Activated CD4-positive, alpha-beta memory T cell treated with anti-CD3 and anti-CD28 coated beads for 36 hours (primary cell): ENCODE measurements at places on chromosomes 12 and 14. TPM values are rescaled to one million over a fixed set of nuclear protein-coding genes. Genes with fewer than 3 reads are reported as not detected.

DNA sequence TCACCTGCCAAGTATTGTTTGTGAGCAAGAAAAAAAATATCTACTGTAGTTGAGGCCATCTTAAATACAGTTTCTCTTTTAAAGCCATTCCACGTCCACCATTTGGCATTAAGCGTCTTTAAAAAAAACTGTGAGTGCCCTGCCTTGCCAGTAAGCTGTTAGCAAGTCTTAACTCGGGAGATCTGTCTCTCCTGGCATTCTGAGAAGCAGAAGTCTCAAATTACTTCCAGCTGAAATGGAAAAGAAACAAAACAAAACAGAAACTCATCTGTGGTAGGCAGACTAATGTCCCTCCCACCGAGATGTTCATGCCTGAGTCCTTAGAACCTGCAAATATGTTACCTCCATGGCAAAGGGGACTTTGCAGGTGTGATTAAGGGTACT is 126.2 kb downstream of the CRADD start:
- DNase-seq: no peak
- no peak overlapping the region for H3K27ac ChIP-seq
- H3K27me3 ChIP-seq: no peaks in the 10 kb centered on the region
- peaks cover 5% of the 10 kb centered on the region for H3K36me3 ChIP-seq
- H3K4me1 ChIP-seq: peaks cover 44% of the 10 kb centered on the region

- H3K4me1 ChIP-seq: peaks cover 67% of the 10 kb centered on the region
- H3K4me3 ChIP-seq: no peak overlapping the region
- no peaks in the 10 kb centered on the region for H3K27me3 ChIP-seq
Measured at GRCh38 chr14:71005076-71005475, 97.8 kb downstream of the PCNX1 start.

DNA sequence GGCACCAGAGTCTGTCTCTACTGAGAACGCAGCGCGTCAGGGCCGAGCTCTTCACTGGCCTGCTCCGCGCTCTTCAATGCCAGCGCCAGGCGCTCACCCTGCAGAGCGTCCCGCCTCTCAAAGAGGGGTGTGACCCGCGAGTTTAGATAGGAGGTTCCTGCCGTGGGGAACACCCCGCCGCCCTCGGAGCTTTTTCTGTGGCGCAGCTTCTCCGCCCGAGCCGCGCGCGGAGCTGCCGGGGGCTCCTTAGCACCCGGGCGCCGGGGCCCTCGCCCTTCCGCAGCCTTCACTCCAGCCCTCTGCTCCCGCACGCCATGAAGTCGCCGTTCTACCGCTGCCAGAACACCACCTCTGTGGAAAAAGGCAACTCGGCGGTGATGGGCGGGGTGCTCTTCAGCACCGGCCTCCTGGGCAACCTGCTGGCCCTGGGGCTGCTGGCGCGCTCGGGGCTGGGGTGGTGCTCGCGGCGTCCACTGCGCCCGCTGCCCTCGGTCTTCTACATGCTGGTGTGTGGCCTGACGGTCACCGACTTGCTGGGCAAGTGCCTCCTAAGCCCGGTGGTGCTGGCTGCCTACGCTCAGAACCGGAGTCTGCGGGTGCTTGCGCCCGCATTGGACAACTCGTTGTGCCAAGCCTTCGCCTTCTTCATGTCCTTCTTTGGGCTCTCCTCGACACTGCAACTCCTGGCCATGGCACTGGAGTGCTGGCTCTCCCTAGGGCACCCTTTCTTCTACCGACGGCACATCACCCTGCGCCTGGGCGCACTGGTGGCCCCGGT is at the start of gene PTGDR:
Gene PTGDR (plus strand): TSS at position 198 of the 778 bp plus-strand sequence. CDS start 117 bp downstream, at position 315.
- H3K36me3 ChIP-seq: no peaks in the 10 kb centered on the region
- peak; percentile 43 for DNase-seq
- peak within 1 kb of the TSS; percentile 80 for H3K4me3 ChIP-seq
- H3K27me3 ChIP-seq: peaks cover 27% of the 10 kb centered on the region
- peaks cover 42% of the 10 kb centered on the region for H3K4me1 ChIP-seq
- H3K27ac ChIP-seq: no peak within 1 kb of the TSS

GRCh38 chr12:109460538-109460937 is 16.6 kb downstream of the KCTD10 start:
- H3K27me3 ChIP-seq: no peaks in the 10 kb centered on the region
- H3K4me1 ChIP-seq: peaks cover 36% of the 10 kb centered on the region
- H3K4me3 ChIP-seq: no peak overlapping the region
- peaks cover 14% of the 10 kb centered on the region for H3K36me3 ChIP-seq

Gene BLTP3B
- total RNA-seq: 53.1 TPM

Gene MUCL1
- total RNA-seq: not detected

DNA sequence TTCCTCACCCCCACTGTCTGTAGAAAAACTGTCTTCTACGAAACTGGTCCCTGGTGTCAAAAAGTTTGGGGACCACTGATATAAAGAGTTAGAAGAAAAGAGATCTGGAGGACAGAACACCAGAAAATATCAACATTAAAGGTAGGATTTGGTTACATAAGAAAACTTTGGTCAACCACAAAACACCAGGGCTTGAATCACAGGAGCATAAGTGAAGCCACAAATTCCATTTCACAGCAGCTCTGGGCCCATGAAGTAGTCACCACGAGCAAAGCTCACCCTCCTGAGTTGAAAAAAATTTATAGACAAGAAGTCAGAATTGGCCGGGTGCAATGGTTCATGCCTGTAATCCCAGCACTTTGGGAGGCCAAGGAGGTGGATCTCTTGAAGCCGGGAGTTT is 19.4 kb downstream of the RALGAPA1 start:
- DNase-seq: peak; percentile 29
- H3K27me3 ChIP-seq: no peaks in the 10 kb centered on the region
- H3K4me3 ChIP-seq: no peak overlapping the region
- peaks cover 37% of the 10 kb centered on the region for H3K4me1 ChIP-seq

- no peaks in the 10 kb centered on the region for H3K27me3 ChIP-seq
- H3K36me3 ChIP-seq: no peaks in the 10 kb centered on the region
- no peaks in the 10 kb centered on the region for H3K4me1 ChIP-seq
- no peak for DNase-seq
- no peak overlapping the region for H3K27ac ChIP-seq
Measured at GRCh38 chr12:87086118-87086891, 830.1 kb upstream of the MGAT4C start.

Gene ADGRD1
- 1.0 TPM for total RNA-seq

- H3K27me3 ChIP-seq: peaks cover 10% of the 10 kb centered on the region
- no peak within 1 kb of the TSS for H3K27ac ChIP-seq
- H3K4me1 ChIP-seq: peaks cover 17% of the 10 kb centered on the region
- no peaks in the 10 kb centered on the region for H3K36me3 ChIP-seq
Measured at GRCh38 chr12:53751336-53752191, at the start of gene CISTR. Gene CISTR (minus strand): TSS chr12:53751979.

DNA sequence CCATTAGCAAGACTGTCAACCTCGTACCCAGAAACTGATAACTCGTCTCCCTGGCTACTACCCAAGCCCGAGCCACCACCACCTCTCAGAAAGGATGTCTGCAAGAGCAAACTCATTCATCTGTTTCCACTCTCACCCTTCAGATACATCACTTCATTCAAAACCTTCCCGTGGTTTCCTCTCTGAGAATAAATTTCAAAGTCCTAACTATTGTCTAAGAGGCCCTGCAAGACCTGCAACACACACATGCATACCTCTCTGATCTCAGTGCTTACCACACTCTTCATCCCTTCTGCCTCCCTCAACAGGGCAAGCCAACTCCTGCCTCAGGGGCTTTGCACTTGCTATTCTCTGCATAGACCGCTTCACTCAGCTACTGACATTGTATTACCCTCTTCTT is 40.6 kb downstream of the PPP1R13B start:
- H3K4me1 ChIP-seq: peaks cover 14% of the 10 kb centered on the region
- no peaks in the 10 kb centered on the region for H3K27me3 ChIP-seq
- H3K27ac ChIP-seq: no peak overlapping the region
- DNase-seq: peak; percentile 22

Gene FGF23
- not detected for total RNA-seq

GRCh38 chr12:122437656-122438121 is 15.2 kb upstream of the CLIP1 start:
- no peak for DNase-seq
- H3K27ac ChIP-seq: no peak overlapping the region
- H3K27me3 ChIP-seq: no peaks in the 10 kb centered on the region
- H3K4me3 ChIP-seq: no peak overlapping the region
- no peaks in the 10 kb centered on the region for H3K36me3 ChIP-seq

GRCh38 chr12:30286345-30286926 is 409.2 kb downstream of the IPO8 start:
- no peak for DNase-seq
- H3K27ac ChIP-seq: no peak overlapping the region
- no peaks in the 10 kb centered on the region for H3K36me3 ChIP-seq
- H3K4me3 ChIP-seq: no peak overlapping the region
- H3K4me1 ChIP-seq: no peaks in the 10 kb centered on the region

GRCh38 chr12:24852420-24852819 is 96.5 kb downstream of the BCAT1 start:
- no peak overlapping the region for H3K4me3 ChIP-seq
- H3K27ac ChIP-seq: no peak overlapping the region
- H3K4me1 ChIP-seq: peaks cover 16% of the 10 kb centered on the region
- DNase-seq: no peak
- peaks cover 14% of the 10 kb centered on the region for H3K27me3 ChIP-seq
- no peaks in the 10 kb centered on the region for H3K36me3 ChIP-seq

- H3K4me3 ChIP-seq: no peak overlapping the region
- H3K27me3 ChIP-seq: no peaks in the 10 kb centered on the region
- DNase-seq: no peak
- peaks cover 39% of the 10 kb centered on the region for H3K4me1 ChIP-seq
- H3K36me3 ChIP-seq: peaks cover 28% of the 10 kb centered on the region
Measured at GRCh38 chr12:22536346-22536945, 7.9 kb downstream of the C2CD5 start.

DNA sequence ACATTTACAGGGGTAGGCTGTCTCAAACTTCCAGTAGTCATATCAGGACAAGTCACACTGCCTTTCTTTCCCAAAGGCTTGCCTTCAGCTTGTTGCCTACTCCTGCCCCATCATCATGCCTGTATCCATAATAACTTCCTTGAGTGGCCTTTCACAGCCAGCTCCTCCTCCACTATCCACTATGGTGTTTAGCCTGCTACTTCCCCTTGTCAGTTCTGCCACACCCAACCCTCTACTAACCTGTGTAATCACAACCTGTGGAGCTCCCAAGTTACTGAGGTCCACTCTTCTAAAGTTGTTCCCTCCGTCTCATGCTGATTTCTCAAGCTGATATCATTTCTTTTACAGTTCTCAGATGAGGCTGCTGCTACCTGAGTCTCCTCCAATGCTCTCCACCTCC is 159.9 kb downstream of the BMP4 start:
- H3K4me1 ChIP-seq: no peaks in the 10 kb centered on the region
- no peak overlapping the region for H3K27ac ChIP-seq
- no peaks in the 10 kb centered on the region for H3K27me3 ChIP-seq
- no peak for DNase-seq
- H3K4me3 ChIP-seq: no peak overlapping the region

DNA sequence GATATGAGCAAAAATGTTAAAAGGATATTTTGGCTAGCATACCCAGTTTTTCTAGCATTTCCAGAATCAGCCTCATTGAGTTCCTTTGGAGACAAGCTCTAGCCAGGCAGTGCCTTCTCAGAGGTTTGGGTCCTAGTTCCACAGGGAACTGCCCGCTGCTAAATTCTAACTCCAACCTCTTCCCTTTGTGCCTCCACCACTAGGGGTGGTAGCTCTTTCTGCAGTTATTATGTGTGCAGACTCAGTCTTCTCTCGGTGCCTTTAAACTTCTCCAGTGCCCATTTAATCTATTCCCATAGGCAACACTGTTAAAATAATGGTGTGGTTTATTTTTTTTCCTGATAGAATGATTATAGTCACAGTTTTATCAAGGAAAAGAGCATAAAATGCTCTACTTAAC is 21.5 kb upstream of the SLC25A3 start:
- no peak overlapping the region for H3K4me3 ChIP-seq
- peaks cover under 1% of the 10 kb centered on the region for H3K4me1 ChIP-seq
- no peak overlapping the region for H3K27ac ChIP-seq
- no peaks in the 10 kb centered on the region for H3K36me3 ChIP-seq
- H3K27me3 ChIP-seq: no peaks in the 10 kb centered on the region

GRCh38 chr12:38588624-38589305 is 272.2 kb downstream of the ALG10B start:
- H3K36me3 ChIP-seq: no peaks in the 10 kb centered on the region
- H3K27me3 ChIP-seq: no peaks in the 10 kb centered on the region
- H3K27ac ChIP-seq: no peak overlapping the region
- no peak overlapping the region for H3K4me3 ChIP-seq

- no peak overlapping the region for H3K27ac ChIP-seq
- H3K4me3 ChIP-seq: no peak overlapping the region
- no peaks in the 10 kb centered on the region for H3K36me3 ChIP-seq
- no peaks in the 10 kb centered on the region for H3K27me3 ChIP-seq
Measured at GRCh38 chr14:105582639-105583038, 56.3 kb downstream of the TMEM121 start.

DNA sequence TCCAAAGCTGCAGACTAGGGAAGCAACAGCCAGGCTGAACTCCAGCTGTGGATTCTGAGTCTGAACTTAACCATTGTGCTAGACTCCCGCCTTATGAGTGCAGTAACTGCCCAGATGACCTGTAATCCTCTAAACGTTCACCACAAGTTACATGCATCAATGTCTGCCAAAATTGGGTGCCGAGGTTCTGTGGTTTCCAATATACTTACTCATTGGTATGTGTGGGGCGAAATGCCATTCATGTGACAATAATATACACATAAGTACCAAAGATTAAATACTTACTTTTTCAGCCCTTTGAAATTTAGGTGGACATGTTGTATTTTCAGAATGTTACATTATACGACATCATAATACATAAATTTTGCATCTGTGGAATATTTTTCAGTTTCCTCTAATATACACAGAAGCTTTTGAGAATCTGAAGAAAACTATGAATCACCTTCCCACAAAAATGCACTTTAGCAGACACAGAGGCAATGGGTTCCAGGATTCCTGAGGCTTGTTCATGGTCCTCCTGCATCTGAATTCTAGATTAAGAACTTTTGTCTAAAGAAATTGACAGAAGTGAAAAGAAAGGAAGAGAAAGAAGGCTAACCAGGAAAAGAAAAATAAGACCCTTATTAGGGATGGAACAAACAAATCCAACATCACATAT is 31.7 kb downstream of the GRIP1 start:
- no peaks in the 10 kb centered on the region for H3K4me1 ChIP-seq
- no peak overlapping the region for H3K27ac ChIP-seq
- no peaks in the 10 kb centered on the region for H3K27me3 ChIP-seq
- no peaks in the 10 kb centered on the region for H3K36me3 ChIP-seq
- no peak overlapping the region for H3K4me3 ChIP-seq
- DNase-seq: no peak

GRCh38 chr12:131799828-131800593 is 28.2 kb upstream of the MMP17 start:
- no peak overlapping the region for H3K4me3 ChIP-seq
- DNase-seq: no peak
- no peaks in the 10 kb centered on the region for H3K4me1 ChIP-seq
- H3K36me3 ChIP-seq: peaks cover 34% of the 10 kb centered on the region
- H3K27me3 ChIP-seq: no peaks in the 10 kb centered on the region
- no peak overlapping the region for H3K27ac ChIP-seq

GRCh38 chr14:51396222-51396815 is 156.3 kb downstream of the TMX1 start:
- H3K4me3 ChIP-seq: no peak overlapping the region
- H3K27ac ChIP-seq: no peak overlapping the region

Gene TMEM121
- 10.2 TPM for total RNA-seq
